ENCODE measurements at places on chromosomes 12 and 14. TPM values are rescaled to one million over a fixed set of nuclear protein-coding genes. Genes with fewer than 3 reads are reported as not detected.
A peak's percentile ranks its signal among the peaks of the same experiment; 100 is the strongest.

- no peak overlapping the region for H3K4me3 ChIP-seq
- peaks cover 3% of the 10 kb centered on the region for H3K27me3 ChIP-seq
- no peaks in the 10 kb centered on the region for H3K4me1 ChIP-seq
- no peaks in the 10 kb centered on the region for H3K36me3 ChIP-seq
- H3K27ac ChIP-seq: no peak overlapping the region
These were observed 437.9 kb downstream of the BCL11B start for GRCh38 chr14:98834119-98834518.

- no peaks in the 10 kb centered on the region for H3K36me3 ChIP-seq
- H3K27me3 ChIP-seq: no peaks in the 10 kb centered on the region
- no peak for DNase-seq
These were observed 31.8 kb downstream of the CALM1 start for GRCh38 chr14:90428676-90429075.

DNA sequence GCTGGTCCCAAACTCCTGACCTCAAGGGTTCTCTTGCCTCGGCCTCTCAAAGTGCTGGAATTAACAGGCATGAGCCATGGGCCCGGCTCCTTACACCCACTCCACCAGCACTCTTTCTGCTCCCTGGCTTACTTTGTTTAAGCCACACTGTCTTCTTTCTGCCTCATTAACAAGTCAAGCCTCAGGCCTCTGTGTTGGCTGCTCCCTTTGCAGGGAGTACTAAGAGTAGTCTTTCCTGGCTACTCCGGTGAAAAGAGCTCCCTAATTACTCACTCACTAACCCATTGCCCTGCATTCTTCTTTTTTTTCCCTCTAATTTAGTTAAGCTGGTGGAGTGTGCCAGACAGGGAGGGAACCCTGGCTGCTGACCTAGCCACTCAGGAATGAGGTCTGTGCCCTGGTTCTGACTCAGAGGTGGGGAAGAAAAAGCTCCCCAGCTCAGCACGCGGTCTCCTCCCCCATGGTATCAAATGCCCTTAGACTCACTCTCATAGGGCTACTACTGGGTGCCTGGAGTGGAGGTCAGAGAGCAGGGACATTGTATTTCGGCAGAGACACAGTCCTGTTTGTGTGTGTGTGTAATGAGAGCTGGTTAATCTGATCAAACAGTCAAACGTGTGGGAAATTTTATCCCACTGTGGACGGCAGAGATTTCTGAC is 19.8 kb downstream of the GALNT6 start:
- no peaks in the 10 kb centered on the region for H3K27me3 ChIP-seq
- H3K4me3 ChIP-seq: no peak overlapping the region
- H3K27ac ChIP-seq: no peak overlapping the region

- no peaks in the 10 kb centered on the region for H3K27me3 ChIP-seq
- no peak overlapping the region for H3K27ac ChIP-seq
- DNase-seq: no peak
- peaks cover 3% of the 10 kb centered on the region for H3K4me1 ChIP-seq
- no peak overlapping the region for H3K4me3 ChIP-seq
- peaks cover 11% of the 10 kb centered on the region for H3K36me3 ChIP-seq
These were observed 7.3 kb downstream of the C2CD5 start for GRCh38 chr12:22536971-22537544.

GRCh38 chr12:54465857-54466523 is 7.4 kb downstream of the GTSF1 start:
- no peak for DNase-seq
- H3K27me3 ChIP-seq: peaks cover 9% of the 10 kb centered on the region
- no peaks in the 10 kb centered on the region for H3K4me1 ChIP-seq
- no peaks in the 10 kb centered on the region for H3K36me3 ChIP-seq
- no peak overlapping the region for H3K27ac ChIP-seq
- no peak overlapping the region for H3K4me3 ChIP-seq

DNA sequence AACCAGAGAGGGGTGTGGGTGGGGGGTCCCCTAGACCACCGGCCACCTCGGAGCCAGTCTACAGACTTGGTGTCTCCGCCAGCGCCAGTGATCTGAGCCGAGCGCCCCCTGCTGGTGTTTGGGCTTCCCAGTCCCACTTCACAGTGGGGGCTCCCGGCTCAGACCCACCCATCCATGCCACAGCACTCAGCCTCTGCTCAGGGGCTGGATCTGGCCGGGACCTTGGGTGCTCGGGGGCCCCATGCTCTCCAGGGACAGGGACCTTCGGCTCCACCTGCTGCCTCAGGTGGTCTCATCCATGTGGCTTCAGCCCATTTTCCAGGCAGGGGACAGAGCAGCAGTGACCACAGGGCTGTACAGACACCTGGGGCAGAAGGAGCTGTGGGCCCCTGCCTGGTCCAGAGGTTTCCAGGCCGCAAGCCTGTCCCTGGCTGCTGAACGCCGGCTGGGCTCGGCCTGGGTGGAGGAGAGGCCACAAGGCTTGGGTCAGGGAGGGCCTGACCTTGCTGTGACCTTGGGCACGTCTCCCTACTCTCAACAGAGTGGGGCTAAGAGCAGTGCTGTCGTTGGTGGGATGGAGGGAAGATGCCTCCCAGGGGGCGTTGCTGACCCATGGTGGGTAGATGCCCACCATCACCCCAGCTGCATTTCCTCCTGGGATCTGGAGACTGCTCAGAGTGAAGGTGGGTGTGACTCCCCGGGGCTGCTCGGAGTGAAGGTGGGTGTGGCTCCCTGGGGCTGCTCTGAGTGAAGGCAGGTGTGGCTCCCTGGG is 86.3 kb downstream of the KIF26A start:
- H3K27me3 ChIP-seq: no peaks in the 10 kb centered on the region
- peaks cover 2% of the 10 kb centered on the region for H3K4me1 ChIP-seq
- H3K27ac ChIP-seq: peak overlapping the region; percentile 90
- peak; percentile 76 for DNase-seq

DNA sequence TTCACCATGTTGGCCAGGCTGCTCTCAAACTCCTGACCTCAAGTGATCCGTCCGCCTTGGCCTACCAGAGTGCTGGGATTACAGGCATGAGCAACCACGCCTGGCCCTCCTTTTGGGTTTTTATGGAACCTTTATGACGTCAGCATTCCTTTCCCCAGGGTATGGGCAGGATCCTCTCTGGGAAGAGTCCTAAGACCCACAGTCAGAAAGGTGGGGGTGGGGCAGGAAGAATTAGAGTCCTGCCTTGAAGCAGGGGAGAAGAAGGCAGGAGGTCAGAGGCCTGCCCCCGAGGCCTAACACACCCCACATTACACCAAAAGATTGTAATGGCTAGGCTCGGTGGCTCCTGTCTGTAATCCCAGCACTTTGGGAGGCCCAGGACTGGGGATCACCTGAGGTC is 30.8 kb upstream of the CDK17 start:
- H3K4me3 ChIP-seq: no peak overlapping the region
- no peak overlapping the region for H3K27ac ChIP-seq
- H3K27me3 ChIP-seq: no peaks in the 10 kb centered on the region
- DNase-seq: no peak
- no peaks in the 10 kb centered on the region for H3K4me1 ChIP-seq

GRCh38 chr12:88448337-88448915 is 131.8 kb downstream of the KITLG start:
- DNase-seq: no peak
- no peaks in the 10 kb centered on the region for H3K4me1 ChIP-seq
- no peak overlapping the region for H3K4me3 ChIP-seq
- no peaks in the 10 kb centered on the region for H3K36me3 ChIP-seq
- no peak overlapping the region for H3K27ac ChIP-seq
- no peaks in the 10 kb centered on the region for H3K27me3 ChIP-seq

DNA sequence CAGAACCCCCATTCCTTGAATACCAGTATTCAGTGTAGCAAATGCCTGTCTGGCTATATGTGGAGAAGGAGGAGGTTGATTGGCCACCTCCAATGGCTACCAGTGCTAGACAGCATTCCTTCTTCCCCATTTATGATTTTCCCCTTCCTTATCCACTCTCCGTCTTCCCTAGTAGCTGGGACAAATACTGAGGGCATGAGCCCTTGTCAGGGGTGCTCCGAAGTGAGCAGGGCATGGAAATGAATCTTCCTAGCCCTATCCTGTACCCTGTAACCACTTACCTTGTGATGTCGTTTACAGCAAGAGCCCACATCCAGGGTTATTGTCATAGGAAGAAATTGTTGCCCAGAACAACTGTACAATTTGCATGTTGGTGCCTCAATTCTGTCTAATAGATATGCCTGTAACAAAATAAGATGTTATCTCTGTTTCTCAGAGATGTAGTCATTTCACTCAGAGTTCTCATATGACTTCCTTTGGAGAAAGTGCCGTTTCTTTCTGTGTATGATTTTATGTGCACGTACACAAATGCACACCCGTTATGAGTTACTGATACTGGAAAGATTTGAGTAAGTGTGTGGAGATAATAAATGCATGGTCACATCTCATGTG is 423.7 kb downstream of the EGLN3 start:
- H3K4me3 ChIP-seq: no peak overlapping the region
- no peaks in the 10 kb centered on the region for H3K4me1 ChIP-seq
- no peak for DNase-seq
- no peaks in the 10 kb centered on the region for H3K27me3 ChIP-seq
- no peak overlapping the region for H3K27ac ChIP-seq

- no peaks in the 10 kb centered on the region for H3K36me3 ChIP-seq
- H3K27me3 ChIP-seq: no peaks in the 10 kb centered on the region
- DNase-seq: peak; percentile 34
- H3K4me3 ChIP-seq: no peak overlapping the region
- H3K27ac ChIP-seq: no peak overlapping the region
- no peaks in the 10 kb centered on the region for H3K4me1 ChIP-seq
These were observed 102.5 kb upstream of the ARID2 start for GRCh38 chr12:45626965-45627364.

GRCh38 chr14:76465664-76466063 is 89.7 kb downstream of the ESRRB start:
- DNase-seq: no peak
- H3K36me3 ChIP-seq: no peaks in the 10 kb centered on the region
- no peaks in the 10 kb centered on the region for H3K4me1 ChIP-seq
- H3K27ac ChIP-seq: no peak overlapping the region
- H3K27me3 ChIP-seq: no peaks in the 10 kb centered on the region

TMEM119 gene
- 0.67 TPM for polyA plus RNA-seq

RALGAPA1 gene
- polyA plus RNA-seq: 11.9 TPM

ITPR2 gene
- polyA plus RNA-seq: 3.1 TPM

POTEM gene
- not detected for polyA plus RNA-seq

LRRK2 gene
- polyA plus RNA-seq: 0.22 TPM

PTPRO gene
- 0.78 TPM for polyA plus RNA-seq

DIO3 gene
- polyA plus RNA-seq: not detected

PLEK2 gene
- polyA plus RNA-seq: 33.9 TPM

NYNRIN gene
- 0.54 TPM for polyA plus RNA-seq

BCL11B gene
- 5.1 TPM for polyA plus RNA-seq

CLEC1A gene
- not detected for polyA plus RNA-seq

ATG2B gene
- polyA plus RNA-seq: 5.4 TPM
